Stimulated activated CD4-positive, alpha-beta T cell treated with anti-CD3 and anti-CD28 coated beads, Interleukin-1b, Interleukin-23, amount 100 ng/mL, for 1 hour (primary cell): ENCODE measurements at places on chromosomes 7 and 10.

DNA sequence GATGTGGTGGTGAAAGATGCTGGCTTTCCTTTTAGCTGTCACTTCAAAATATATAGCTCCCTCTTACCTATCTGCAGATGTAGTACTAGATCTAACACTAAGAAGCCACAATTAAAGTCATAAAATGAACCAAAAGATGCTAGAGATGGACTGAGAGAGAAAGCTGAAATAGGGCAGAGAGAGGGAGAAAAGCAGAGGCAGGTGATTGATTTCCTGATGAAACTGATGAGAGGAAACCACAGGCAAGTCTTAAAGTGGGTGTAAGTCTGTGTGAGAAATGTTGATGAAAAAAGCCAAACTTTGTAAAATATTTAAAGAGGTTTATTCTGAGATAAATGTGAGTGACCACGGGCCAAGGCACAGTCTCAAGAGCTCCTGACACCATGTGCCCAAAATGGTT, 194.3 kb upstream of the MBL2 start:
- DNase-seq, result no peak

DNA sequence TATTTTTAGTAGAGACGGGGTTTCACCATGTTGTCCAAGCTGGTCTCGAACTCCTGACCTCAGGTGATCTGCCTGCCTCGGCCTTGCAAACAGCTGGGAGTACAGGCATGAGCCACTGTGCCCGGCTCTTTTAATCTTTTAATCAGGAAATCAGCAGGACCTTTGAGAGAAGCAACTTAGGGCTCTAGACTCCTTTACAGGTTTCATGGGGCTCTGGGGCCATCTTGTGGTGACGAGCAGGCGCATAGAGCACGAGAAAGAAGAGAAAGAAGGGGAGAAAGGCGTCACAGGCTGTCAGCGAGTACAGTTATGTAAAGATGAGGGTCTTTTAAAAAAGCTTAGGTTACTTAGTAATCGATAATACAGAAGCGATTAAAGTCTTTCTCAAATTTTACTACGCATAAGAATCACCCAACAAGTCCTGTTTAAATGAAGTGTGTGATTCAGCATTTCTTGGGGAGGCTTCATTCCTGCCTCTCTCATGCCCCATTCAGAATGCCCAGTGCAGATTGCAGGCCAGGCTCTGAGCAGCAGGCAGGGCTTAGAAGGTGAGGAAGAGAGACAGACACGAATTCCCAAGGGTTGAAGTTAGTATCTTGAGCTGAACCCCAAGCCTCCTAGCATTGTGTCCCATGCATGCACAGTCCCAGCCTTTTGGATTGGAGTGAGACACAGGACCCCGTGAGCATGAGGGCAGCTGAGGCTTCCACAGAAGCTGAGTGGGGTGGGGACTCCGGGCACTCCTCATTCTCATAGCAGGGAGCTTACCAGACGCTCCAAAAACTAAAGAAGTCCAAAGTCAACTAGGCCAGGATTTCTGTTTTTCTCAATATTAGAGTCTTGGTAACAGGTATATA, 23.6 kb upstream of the PFKP start:
- DNase-seq, result peak; percentile 35

- DNase-seq, result no peak
Measured at GRCh38 chr7:158255156-158255555, 332.5 kb downstream of the PTPRN2 start.

DNA sequence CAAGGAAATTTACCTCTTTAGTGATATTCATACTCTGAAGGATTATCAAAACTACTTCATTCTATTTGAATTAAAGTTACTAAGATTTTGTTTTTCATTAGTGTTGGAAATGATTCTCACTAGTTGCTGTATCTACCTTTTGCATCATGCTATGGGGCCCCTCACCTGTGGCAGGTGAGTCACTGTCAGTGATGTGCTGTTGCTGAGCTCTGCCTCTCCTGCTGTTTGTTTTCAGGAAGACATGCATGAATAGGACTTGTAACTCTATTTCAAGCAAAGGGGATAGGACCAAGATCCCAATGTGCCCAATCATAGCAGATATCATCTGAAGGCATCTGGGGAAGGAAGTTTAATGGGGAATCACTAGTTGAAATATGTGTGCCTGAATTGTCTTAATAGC, 57.4 kb upstream of the AGR3 start:
- no peak for DNase-seq

- DNase-seq, result no peak
Measured at GRCh38 chr10:22148961-22149360, 68.9 kb downstream of the EBLN1 start.

DNA sequence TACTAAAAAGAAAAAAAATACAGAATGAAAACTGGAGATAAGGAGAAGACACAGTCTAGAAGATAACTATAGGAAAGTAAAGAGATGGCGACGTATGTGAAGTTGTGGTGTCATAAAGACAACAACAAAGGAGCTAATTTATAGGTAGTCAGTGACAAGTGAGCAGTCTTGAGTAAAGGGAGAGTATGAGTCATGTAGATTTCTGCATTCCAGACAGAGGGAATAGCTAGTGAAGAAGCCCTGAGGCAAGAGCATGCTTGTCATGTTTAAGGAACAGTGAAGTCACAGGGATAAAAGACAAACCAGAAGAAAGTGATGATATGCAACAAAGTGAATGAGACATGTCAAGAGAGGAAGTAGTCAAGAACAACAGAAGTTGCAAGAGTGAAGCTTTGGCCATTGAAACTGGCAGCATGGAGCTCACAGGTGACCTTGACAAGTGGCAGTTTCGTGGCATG, 2.3 kb upstream of the MIOS start:
- DNase-seq, result no peak
